ENCODE measurements at places on chromosomes 7 and 10. TPM values are rescaled to one million over a fixed set of nuclear protein-coding genes. Genes with fewer than 3 reads are reported as not detected.

ANXA8 gene
- total RNA-seq: not detected

AKR1C1 gene
- 9.8 TPM for total RNA-seq

DNA sequence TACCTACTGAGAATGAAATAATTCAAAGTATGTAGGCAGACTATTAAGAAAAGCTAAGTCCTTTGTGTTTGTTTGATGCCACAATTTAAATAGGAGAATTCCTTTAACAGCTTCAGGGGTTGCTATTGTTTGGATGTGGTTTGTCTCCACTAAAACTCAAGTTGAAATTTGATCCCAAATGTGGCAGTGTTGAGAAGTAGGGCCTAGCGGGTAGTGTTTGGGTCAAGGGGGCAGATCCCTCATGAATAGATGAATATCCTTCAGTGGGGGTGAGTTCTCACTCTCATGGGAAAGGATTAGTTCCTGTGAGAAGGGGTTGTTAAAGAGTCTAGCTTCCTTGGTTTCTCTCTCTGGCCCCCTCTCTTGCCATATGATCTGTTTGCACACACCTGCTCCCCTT lies 97.0 kb downstream of the HGF start:
- no peak for DNase-seq

DNA sequence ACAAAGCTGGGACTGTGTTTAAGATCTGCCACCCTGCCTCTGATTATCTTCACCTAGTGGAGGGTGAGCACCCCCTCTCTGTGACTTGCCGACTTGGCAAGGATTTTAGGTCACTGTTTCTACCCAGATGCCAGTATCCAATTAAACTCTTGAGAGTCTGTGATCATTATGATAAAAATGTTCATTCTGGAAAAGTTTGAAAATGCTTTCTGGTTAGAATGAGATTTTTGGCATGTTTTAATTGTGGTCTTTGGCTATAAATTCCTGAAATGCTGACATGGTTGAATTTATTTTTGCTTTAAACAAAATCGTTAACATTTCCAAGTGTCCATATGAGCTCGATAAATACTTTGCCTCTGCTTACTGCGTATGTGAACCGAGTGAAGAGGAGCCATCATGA lies 221.4 kb downstream of the BICC1 start:
- no peak for DNase-seq

DNA sequence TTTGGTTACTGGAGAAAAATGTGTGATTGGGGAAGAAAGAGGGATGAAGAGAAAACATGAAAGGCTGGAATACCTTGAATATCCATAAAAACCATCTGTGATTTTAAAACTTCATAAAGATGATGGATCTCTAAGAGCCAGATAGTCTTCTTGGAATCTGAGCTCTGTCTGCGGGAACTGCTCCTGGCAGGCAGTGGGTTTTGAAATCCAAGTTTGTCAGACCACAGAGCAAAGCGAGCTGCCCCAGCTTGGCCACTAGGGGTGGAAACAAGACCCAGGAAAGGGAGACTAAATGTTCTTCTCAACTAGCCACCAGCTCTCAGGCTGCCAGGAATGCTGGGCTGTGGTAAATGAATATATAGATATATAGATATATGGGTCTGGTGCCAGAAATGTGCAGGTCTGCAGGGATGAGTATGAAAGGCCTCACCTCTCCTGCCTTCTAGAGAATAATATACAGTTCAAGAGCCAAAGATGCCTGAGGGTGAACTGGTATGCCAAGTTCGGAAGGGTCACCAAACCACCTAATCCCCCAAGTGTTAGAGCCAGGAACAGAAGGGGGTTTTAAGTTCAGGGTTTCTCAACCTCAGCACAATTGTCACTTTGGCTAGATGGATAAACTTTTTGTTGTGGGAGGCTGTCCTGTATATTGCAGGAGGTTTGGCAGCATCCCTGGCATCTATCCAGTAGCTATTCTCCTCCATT lies 208.8 kb downstream of the KCNMA1 start:
- peak; percentile 28 for DNase-seq

Measured in A673 (cell line).